Activated T-helper 17 cell treated with anti-CD3 and anti-CD28 coated beads, Interleukin-2, amount 50 U/mL, for 72 hours (primary cell): ENCODE measurements at places on chromosomes 5 and 9. TPM values are rescaled to one million over a fixed set of nuclear protein-coding genes. Genes with fewer than 3 reads are reported as not detected.

DNA sequence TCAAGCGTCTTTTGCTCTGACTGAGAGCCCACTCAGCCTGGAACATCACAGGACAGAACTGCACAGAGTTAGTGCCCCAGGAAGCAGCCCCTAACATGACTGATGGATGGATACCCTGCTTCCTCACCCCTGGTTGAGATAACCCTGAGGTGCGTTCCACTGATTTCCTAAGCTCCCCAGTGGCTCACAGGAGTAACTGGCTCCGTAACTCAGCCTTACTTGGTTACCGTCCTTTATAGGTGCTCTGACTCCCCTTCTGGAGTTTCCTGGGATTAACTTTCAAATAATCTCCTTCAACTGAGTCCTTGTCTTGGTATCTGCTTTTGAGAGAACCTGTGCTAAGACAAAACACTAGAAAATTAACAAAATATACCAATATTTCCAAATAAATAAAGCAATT lies 449.5 kb downstream of the AGTPBP1 start:
- ATAC-seq: no peak

- ATAC-seq: peak; percentile 25
These were observed 616 bp downstream of the RNF130 start for GRCh38 chr5:180070756-180071530.

RMRP gene
- total RNA-seq: 5,785 TPM

GRCh38 chr5:25181249-25181648 lies 536.5 kb upstream of the CDH10 start:
- ATAC-seq: no peak

GRCh38 chr5:16552666-16553343 lies 64.0 kb downstream of the RETREG1 start:
- peak; percentile 68 for ATAC-seq

CTSV gene
- total RNA-seq: 1.0 TPM
